ENCODE measurements at places on chromosomes 5 and 9. TPM values are rescaled to one million over a fixed set of nuclear protein-coding genes. Genes with fewer than 3 reads are reported as not detected.

Gene PCDHB7
- 0.32 TPM for total RNA-seq

Gene GPR150
- 0.32 TPM for total RNA-seq

Gene ARHGEF37
- total RNA-seq, result 1.8 TPM

Gene KCNMB1
- not detected for total RNA-seq

Gene SLC36A1
- total RNA-seq, result 6.5 TPM

Gene PHF24
- 0.16 TPM for total RNA-seq

Gene WDR36
- total RNA-seq, result 87.4 TPM

Gene SLC1A3
- total RNA-seq, result 1.7 TPM

Gene TMEM215
- not detected for total RNA-seq

Gene PRDM9
- total RNA-seq, result not detected

Gene AQP7
- 0.34 TPM for total RNA-seq

Gene CAVIN4
- total RNA-seq, result 1.6 TPM

Gene SHB
- total RNA-seq, result 11.5 TPM

Gene CARD6
- total RNA-seq, result 12.1 TPM

Gene OTULINL
- not detected for total RNA-seq

Gene PIP5KL1
- total RNA-seq, result 3.5 TPM

Gene GZMA
- total RNA-seq, result not detected

Gene SPATA31D4
- total RNA-seq, result not detected

Gene ENTR1
- 22.6 TPM for total RNA-seq

Gene CORO2A
- under 0.01 TPM for total RNA-seq

Gene IRGM
- 0.09 TPM for total RNA-seq

Gene FAT2
- total RNA-seq, result 0.09 TPM

Gene TMEM167A
- total RNA-seq, result 50.0 TPM

Gene OGN
- total RNA-seq, result 43.5 TPM

Gene KCNN2
- total RNA-seq, result not detected

Gene GABRA6
- total RNA-seq, result not detected

Gene PTGER4
- 5.2 TPM for total RNA-seq

Gene CDO1
- 29.2 TPM for total RNA-seq

Gene TRIP13
- total RNA-seq, result 4.1 TPM

Gene ARID3C
- total RNA-seq, result not detected

Gene C1QTNF3
- 1.1 TPM for total RNA-seq

Gene ZNF622
- total RNA-seq, result 72.5 TPM

Gene PCDHA9
- 0.16 TPM for total RNA-seq

Gene LHFPL2
- total RNA-seq, result 46.3 TPM

Gene CFAP157
- 0.09 TPM for total RNA-seq

Gene ANKHD1
- total RNA-seq, result 55.2 TPM

Gene KIF4B
- total RNA-seq, result 0.09 TPM

Gene BTNL9
- not detected for total RNA-seq

Gene NUDT12
- total RNA-seq, result 8.5 TPM

Gene PIP5K1B
- not detected for total RNA-seq

Gene PCAT7
- total RNA-seq, result not detected

Gene CDKN2B
- 10.4 TPM for total RNA-seq

All from bronchial smooth muscle cell (primary cell).